ENCODE measurements at places on chromosomes 4 and X.

DNA sequence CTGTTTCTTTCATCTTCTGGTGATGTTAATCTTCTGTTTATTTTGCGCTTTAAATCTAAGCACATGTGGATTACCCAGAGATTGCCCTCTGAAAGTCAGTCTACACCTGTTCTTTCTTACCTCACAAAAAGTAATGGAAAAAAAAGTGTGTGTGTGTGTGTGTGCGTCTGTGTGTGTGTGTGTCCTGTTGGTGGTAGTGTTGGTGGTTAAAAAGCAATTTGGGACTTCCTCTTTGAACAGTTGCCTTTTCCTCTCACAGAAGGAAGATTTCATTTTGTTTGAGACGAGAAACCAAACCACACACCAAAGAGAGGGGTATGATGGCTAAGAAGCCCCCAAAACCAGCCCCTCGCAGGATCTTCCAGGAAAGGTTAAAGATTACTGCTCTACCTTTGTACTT lies at the start of gene STAP1:
TSS of gene STAP1 (plus strand) at position 235 of the 400 bp plus-strand sequence. CDS start at position 318, 83 bp downstream.
- DNase-seq, result no peak

GRCh38 chr4:180031330-180031729 lies 2211.9 kb upstream of the TENM3 start:
- DNase-seq, result no peak

DNA sequence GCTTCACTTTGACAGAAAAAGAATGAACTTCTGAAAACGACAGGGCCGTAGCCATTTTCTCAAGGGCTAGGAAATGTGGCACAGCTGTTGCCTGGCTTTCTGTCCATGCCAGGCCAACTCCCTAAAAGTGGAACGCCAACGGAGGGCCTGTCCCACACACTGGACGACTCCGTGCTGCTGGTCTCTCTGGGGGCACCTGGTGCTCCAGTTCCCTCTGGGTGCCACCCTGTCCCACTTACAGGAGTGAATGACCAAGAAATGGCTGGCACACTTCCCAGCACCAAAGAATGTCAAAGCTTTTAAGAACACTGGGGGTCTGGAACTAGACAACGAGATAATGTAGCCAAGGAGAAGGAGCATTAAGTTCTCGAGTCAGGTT lies 40.9 kb downstream of the GATB start:
- DNase-seq, result no peak

- no peak for DNase-seq
These were observed 60.0 kb downstream of the SMC1A start for GRCh38 chrX:53362449-53362848.

- DNase-seq, result no peak
These were observed 12.6 kb downstream of the ELF4 start for GRCh38 chrX:130097507-130098209.

- peak; percentile 21 for DNase-seq
These were observed 48.8 kb upstream of the ADAD1 start for GRCh38 chr4:122329876-122330565.

DNA sequence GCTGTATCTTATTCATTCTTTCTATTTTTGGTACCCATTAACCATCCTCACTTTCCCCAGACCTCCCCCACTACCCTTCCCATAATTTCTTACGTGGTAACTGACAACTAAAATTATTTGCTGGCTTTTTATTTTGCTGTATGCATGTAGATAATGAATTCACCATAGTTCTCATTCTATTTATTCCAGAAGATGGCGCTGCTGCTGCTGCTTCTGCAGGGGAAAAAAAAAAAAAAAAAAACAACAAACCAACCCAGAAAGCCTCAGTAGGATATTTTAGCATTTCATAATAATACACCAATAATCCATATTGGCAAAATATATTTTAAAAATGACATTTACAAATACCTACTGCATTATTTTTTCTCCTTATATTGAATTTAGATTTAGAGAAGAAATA lies 416.6 kb upstream of the MAGEB18 start:
- peak; percentile 29 for DNase-seq

- peak; percentile 24 for DNase-seq
These were observed 1.2 kb downstream of the SPCS3 start for GRCh38 chr4:176320976-176321361.

DNA sequence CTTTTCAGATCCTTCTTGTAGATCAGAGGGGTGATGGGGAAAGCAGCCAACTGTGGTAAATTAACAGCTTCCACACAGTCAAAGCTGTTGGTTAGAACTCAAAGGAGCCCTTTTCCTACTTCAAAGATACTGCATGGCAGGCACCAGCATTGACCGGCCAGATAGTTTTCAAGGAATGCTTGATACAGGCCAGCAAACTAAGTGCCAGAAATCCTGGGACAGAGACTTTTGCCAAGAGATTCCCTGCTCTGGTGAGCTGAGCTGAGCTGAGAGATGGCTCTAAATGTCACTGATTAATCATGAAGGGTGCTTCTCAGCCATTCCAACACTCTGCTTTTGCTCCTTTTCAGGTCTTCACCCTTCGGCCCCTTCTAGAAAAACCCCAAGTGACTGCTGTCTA lies 131.6 kb upstream of the MED14 start:
- DNase-seq, result peak; percentile 29

GRCh38 chrX:41096339-41096955 lies 11.2 kb downstream of the USP9X start:
- DNase-seq, result no peak

GRCh38 chr4:100017637-100018310 lies 67.7 kb upstream of the H2AZ1 start:
- no peak for DNase-seq

- no peak for DNase-seq
These were observed 128.7 kb upstream of the ARHGEF9 start for GRCh38 chrX:63913719-63914118.

DNA sequence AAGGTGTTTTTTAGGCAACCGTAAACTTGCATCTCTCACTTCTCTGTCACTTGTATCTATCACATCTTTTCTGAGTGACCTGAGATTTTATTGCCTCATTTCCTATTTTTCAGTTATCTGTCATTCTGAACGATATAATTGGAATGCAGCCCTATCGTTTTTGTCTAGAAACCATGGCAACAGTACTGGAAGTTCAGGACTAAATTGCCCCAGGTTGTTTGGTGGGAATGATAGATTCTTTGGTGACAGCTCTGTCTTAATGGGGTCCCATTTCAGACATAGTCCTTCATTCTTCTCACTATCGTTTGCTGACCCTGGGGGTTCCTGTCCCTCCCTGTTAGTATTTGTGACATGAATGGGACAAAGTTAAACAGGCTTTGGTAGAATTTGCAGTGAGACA lies 267.7 kb upstream of the GALNT7 start:
- no peak for DNase-seq

- no peak for DNase-seq
These were observed 40.2 kb upstream of the NDNF start for GRCh38 chr4:121112530-121112929.
